ENCODE measurements at places on chromosomes 4 and X.

DNA sequence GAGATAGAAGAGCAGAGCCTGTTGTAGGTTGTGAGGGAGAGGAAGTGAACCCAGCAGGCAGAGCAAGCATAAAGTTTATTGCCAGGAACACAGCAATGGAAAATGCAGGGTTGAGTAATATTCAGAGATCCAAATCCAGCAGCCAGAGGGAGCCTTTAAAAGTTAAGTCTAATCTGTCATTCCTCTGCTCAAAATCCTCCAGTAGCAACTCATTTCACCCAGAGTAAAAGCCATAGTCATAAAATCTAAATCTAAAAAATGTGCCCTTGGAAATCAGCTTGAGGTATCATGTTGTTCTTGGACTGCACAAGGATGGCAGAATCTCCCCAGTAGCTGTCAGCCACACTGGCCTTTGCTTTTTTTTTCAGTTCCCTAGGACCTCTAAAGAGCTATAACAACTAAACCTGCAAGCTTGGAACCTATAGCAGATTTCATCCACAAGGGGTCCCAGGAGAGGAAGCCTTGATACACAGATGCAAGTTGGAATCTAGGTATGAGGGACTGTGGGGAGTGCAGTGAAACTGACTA, 62.9 kb upstream of the FRAS1 start:
- peak; percentile 29 for DNase-seq

GRCh38 chrX:104428231-104428630, 137.8 kb upstream of the IL1RAPL2 start:
- no peak for DNase-seq

GRCh38 chr4:16265820-16266219, 39.5 kb upstream of the TAPT1 start:
- no peak for DNase-seq

DNA sequence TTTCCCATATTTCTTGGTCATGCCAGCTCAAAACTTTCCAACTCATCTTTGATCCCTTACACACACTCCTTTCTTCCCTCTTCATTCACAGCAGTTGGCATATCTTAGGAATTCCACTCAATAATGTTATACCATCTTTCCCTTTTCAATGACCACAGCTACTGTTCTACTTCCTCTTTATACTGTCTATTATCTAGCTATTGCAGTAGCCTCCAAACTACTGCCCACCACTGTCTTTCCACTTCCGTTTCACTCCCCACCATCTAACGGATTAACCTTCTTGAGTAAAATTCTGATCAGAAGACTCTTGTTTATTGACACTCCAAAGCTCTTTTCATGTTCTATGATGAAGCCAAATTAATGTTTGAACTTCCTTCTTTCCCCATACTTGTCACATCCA, 55.8 kb downstream of the ADAMTS3 start:
- DNase-seq = no peak

- DNase-seq = no peak
These were observed at the start of gene TXK for GRCh38 chr4:48134081-48134480. TXK (minus strand) TSS chr4:48134250; CDS start chr4:48134170, 80 bp downstream.

DNA sequence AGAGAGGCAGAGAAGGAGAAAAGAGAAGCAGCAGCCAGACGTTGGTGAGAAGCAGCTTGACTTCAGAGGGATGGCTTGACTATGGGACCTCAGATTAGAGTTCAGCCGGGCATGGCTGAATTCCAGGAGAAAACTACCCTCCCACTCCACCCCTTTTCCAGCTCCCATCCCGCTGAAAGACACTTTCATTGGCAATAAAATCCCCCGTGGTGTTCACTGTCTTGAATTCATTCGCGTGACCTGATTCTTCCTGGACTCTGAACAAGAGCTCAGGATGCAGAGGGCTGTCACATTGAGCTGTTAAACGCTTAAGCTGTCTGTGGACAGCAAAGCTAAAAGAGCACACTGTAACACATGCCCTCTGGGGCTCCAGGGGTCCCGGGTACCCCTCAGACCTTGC, 1575.3 kb upstream of the AGA start:
- DNase-seq = no peak

- no peak for DNase-seq
These were observed 101.9 kb downstream of the MAOA start for GRCh38 chrX:43758044-43758443.

Measured in right hindlimb (tissue), 1 donor.